ENCODE measurements at places on chromosomes 2 and 18.
A peak's percentile ranks its signal among the peaks of the same experiment; 100 is the strongest.

DNA sequence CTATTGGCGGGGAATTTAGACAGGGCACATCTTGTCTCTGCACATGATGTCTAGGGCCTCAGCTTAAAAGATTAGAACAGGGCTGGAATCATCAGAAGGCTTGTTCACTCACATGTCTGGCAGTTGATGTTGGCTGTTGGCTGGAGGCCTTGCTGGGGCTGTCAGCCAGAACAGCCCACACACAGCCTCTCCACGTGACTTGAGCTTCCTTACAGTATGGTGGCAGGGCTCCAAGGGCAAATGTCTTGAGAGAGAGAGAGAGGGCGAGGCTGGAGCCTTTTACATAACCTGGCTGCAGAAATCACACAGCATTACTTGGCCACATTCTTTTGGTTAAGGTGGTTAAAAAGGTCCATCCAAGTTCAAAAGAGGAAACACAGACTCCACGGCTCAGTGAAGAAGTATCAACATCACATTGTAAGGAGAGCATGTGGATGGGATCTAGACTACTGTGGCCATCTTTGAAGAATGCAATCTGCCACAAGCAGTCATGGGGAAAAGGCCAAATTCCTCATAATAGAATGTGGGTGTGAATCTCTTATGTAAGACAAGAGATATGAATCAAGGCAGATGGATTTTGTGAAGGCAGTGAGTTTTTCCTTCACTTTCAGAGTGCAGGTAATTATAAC is 30.4 kb downstream of the SRSF7 start:
- peak; percentile 80 for DNase-seq

- no peak for DNase-seq
Observed at GRCh38 chr2:134417968-134418582, 164.2 kb downstream of the MGAT5 start.

GRCh38 chr2:96501471-96501874 is 3.7 kb downstream of the NEURL3 start:
- no peak for DNase-seq

GRCh38 chr18:60331890-60332289 is 40.7 kb downstream of the MC4R start:
- DNase-seq, result no peak

DNA sequence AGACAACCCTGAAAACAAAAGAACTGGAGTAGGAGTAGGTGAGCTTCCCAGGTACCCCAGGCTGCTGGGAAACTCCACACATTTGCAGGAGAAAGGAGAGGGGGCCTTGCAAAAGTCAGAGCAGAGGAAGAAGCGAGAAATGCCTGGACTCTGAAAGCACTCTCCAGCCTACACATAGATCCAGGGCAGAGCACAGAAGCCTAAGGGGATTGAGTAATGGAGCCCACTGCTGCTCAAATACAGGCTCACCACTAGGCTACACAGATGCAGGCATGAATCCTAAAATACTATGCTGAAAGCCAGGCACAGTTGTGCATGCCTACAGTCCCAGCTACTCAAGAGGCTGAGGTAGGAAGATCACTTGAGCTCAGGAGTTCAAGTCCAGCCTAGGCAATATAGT is 33.4 kb downstream of the OSBPL1A start:
- DNase-seq, result no peak

DNA sequence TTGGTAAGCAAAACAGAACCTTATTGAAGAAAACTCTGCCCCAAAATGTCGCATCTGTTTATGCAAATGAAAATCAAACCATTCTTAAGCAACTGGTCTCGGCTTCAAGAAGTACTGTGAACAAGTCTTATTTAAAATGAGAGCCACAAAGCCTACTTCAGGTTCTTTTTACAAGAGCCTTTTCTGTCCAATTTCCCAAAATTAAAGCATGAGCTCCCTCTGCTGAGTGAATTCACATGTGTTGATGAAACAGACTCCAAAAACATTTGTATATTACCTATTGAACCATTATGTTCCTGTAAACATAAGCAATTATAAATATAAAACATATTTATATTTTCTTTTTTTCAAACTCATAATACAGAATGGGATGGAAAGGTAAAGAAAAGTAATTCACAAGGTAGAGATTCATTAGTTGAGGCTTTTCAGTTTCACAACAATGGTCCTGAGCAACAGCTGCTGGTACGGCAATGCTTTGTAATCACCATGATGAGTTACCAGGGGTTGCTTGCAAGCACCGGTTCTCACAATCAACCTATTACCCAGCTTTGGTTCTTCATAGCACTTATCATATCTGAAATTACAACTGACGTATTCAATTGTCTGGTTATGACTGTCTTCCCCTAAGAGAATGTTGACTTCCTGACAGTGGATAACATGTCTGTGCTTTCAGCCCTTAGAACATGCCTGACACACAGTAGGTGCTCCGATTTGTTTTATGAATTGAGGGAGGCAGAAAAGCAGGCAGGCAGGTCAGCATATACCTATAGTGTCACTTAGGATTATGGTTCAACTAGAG is 108.4 kb upstream of the BZW1 start:
- DNase-seq, result peak; percentile 29

DNA sequence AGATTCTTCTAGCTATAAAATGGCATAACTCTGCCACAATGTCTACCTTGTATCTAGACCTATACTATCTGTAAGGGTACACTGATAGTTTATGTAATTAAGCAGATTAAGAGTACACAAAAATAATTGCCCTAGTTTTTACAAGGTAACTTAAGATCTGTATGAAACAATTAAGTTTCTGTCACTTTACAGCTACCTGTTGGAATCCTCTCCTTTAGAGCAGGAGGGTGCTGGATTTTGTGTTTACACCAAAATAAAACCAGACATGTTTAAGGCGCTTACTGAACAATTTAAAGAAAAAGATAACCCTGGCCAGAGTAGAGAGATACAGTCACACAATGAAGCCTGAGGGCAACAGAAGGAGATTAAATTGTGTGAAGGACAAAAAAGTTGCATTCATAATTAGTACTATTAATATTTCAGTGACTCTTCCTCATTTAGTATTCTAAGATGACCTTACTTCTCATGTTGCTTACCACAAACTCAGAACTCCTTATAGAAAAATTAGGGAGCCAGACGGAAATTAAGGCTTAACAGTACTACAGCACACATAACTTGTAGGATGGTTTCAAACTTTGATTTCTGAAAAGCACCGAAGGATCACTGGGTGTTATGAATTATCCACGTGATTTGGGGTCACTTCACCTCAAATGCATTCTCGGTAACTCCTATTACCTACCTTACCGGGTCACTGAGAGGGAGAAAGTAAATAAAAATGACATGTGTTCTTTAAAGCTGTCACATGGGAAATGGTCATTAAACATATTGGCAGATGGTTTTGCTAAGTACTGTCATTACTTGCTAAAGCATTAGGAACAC is 1.0 kb downstream of the DARS1 start:
- no peak for DNase-seq

- DNase-seq, result no peak
Observed at GRCh38 chr2:41496908-41497307, 550.9 kb upstream of the PKDCC start.

DNA sequence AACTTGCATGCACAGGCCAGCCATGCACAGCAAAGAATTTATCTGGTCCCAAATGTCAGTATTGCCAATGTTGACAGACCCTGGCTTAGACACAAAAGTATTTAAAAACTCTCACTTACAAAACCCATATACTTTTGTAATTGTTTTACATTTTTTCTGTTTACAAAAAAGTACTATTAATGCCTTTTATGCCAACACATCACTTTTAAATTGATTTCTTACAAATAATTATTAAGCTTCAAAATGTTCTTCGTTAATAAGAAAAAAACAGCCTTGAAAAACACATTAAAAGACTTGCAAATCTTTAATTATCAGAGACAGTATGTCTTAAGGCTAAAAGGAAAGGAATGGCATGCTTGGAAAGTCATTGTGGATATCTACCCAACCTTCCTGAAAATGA is 181.3 kb upstream of the TWIST2 start:
- no peak for DNase-seq

- no peak for DNase-seq
Observed at GRCh38 chr2:168805615-168806014, 3.2 kb downstream of the NOSTRIN start.

- DNase-seq, result no peak
Observed at GRCh38 chr2:160268151-160268781, 68.2 kb upstream of the ITGB6 start.

DNA sequence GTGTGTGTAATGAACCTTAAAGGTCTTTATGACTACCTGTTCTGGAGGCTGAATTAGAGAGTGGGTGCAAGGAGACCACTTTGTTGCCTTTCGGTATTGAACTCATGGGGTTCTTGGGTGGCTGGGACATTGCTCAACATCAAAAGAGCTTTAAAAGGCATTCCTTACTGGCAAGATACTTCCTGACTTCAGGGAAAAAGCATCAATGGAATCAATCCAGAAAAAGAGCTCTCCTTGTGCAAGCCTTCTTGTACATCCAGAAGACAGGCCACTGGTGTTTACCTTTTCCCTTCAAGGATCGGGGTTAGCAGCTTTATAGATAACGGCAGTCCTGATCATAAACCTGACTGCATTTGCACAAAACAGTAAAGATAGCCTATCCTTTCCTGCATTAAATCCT is 9.5 kb downstream of the PNO1 start:
- no peak for DNase-seq

- peak; percentile 70 for DNase-seq
Observed at GRCh38 chr2:120703330-120703994, 32.2 kb upstream of the GLI2 start.

DNA sequence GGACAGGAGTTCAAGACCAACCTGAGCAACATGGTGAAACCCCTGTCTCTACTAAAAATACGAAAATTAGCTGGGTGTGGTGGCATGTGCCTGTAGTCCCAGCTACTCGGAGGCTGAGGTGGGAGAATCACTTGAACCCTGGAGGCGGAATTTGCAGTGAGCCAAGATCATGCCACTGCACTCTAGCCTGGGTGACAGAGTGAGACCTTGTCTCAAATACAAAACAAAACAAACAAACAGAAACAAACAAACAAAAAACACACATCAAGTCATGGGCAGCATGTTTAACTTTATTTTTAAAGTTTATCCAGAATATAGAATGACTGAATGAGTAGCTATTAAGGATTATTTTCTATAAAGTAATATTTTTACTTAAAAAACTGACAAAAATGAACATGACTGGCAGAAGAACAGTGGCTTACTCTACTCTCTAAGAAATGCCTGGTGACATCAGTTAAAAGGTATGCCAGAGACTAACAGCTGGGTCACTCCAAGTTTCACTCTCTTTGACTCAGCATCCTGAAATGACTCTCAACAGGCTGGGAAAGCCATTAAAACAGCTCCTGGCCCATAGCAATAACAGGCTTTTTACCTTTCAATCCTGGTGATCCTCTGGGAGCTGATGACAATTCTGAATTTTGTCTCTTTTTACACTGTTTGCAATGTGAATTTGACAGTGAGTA is 281.6 kb upstream of the STON1 start:
- peak; percentile 65 for DNase-seq

DNA sequence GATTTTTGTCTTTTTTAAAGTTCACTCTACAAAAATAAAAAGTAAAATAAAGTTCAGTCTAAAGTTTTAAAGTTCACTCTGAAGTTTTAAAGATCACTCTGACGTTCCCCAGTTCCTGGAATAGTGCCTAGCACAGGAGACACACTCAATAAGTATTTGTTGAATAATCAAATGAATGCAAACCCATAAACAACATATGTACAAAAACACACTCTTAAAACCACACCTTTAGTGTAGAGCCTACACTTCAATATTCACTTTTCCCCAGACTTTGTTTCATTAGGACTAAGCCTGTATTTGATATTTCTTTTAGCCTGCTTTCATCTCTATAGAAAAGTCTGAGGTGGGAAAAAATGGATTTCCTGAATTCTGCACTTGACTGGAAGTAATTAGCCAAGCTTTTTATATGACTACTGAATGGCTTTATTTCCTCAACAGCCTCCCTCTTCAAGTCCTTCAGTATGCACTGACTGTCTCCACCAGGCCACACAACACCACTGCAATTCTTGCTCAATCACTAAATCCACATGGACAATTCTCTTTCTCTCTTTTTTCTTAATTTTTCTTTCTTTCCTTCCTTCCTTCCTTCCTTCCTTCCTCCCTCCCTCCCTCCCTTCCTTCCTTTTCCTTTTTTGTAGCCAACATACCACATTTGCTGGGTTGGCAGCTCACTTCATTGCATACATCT is 104.6 kb downstream of the SS18 start:
- DNase-seq, result no peak

DNA sequence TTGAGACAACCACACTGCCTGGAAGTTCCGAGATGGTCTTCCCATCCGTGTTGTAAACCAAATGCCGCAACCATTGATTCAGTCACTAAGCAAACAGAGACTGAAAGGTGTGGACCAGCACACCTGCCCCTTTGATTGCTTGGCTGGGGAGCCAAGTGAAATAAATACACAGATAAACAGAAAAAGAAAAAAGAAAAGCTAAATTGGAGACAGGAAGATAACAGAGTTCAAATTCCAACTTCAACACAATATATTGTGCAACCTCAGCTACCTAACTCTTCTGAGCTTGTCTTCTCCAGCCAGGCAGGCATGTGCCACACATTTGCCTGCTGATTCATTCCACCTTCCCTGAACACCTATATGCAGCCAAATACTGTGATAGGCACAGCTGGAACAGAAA is 110.9 kb downstream of the PID1 start:
- DNase-seq, result no peak

GRCh38 chr2:195590861-195591205 is 66.2 kb upstream of the SLC39A10 start:
- no peak for DNase-seq

GRCh38 chr2:11775384-11775783 is 29.0 kb downstream of the LPIN1 start:
- DNase-seq, result no peak

DNA sequence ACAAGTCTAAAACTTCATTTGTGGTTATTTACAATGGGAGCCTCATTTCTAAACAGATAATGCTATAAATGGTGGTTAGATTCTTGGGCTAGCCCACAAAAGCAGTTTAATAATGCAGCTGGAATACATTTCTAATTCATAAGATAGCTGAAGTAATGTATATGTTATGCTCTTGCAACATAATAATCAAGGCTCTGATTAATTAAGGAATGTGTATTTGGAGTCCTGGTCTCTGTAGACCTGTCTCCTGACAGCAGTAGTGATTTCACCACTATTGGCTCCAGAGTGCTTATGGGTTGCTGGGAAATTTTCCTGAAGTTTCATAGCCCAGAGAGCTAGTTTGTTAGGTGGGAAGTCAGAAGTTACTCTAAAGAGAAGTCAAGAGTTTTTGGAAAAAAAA is 21.3 kb upstream of the CDC42EP3 start:
- DNase-seq, result no peak

- DNase-seq, result no peak
Observed at GRCh38 chr2:2562867-2563266, 231.8 kb upstream of the MYT1L start.

- DNase-seq, result no peak
Observed at GRCh38 chr2:45862843-45863242, 211.4 kb downstream of the PRKCE start.

- DNase-seq, result no peak
Observed at GRCh38 chr2:227536445-227536844, 62.2 kb upstream of the SCYGR2 start.

GRCh38 chr2:207775473-207775872 is 5.8 kb upstream of the FZD5 start:
- no peak for DNase-seq

DNA sequence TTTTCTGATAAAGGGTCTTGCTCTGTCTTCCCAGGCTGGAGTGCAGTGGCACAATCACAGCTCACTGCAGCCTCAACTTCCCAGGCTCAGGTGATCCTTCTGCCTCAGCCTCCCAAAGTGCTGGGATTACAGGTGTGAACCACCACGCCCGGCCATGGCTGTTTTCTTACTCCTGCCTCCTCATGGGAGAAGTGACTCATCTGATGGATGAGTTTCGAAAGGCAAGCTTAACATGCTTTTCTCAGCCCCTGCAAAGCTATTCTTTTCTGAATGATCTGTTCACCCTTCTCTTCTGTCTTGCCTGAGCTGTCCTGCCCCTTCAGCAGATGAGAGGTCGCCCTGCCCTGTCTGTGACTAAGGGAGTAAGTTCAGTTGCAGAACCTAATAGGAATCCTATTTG is 929 bp upstream of the CREG2 start:
- DNase-seq, result no peak
